ENCODE measurements at places on chromosomes 5 and 9. TPM values are rescaled to one million over a fixed set of nuclear protein-coding genes. Genes with fewer than 3 reads are reported as not detected.
A peak's percentile ranks its signal among the peaks of the same experiment; 100 is the strongest.

GRCh38 chr9:92185096-92185495 lies 69.9 kb upstream of the SPTLC1 start:
- no peak for DNase-seq

DNA sequence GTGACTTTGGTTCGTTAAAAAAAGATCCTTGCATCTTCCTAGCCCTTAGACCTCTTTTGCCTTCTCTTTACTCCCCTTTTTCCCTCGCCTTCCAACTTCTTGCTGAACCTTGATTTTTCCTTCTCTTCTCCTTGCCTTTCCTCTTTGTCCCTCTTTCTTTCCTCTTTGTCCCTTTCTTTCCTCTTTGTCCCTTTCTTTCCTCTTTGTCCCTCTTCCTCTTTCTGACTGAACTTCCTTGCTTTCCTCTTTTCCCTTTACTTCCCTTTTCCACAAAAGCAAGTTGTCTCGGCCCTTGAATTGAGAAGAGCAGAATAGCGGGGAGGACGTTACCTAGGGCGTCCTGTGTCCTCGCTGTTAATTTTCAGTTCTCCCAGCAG lies 1.4 kb upstream of the MLLT3 start:
- no peak for DNase-seq

DNA sequence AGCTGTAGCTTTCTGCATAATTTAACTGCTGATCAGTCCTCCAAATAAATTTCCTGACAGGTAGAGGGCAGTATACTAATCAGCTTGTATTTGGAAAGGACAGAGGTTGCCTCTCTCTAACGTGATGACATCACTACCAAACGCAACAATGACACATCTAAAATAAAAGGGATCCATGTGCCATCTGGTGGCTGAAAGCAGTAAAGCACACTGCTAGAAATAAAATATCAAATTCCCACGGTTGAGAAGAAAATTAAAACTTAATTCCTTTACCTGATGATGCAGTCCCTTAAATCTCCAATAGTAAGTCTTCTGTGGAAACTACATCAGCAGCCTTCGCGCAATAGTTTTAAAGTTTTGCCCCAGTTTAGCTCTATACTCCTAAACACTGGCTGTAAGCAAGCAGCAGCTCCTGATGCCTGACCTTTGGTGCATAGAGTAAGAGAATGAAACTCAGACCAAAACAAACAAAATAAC lies 54.5 kb downstream of the DIAPH1 start:
- DNase-seq = peak; percentile 49

GRCh38 chr9:2610985-2611384 lies 10.6 kb upstream of the VLDLR start:
- DNase-seq = no peak

GRCh38 chr5:144139586-144139985 lies 30.9 kb downstream of the YIPF5 start:
- no peak for DNase-seq

GRCh38 chr5:128586848-128587247 lies 48.8 kb upstream of the FBN2 start:
- no peak for DNase-seq

DNA sequence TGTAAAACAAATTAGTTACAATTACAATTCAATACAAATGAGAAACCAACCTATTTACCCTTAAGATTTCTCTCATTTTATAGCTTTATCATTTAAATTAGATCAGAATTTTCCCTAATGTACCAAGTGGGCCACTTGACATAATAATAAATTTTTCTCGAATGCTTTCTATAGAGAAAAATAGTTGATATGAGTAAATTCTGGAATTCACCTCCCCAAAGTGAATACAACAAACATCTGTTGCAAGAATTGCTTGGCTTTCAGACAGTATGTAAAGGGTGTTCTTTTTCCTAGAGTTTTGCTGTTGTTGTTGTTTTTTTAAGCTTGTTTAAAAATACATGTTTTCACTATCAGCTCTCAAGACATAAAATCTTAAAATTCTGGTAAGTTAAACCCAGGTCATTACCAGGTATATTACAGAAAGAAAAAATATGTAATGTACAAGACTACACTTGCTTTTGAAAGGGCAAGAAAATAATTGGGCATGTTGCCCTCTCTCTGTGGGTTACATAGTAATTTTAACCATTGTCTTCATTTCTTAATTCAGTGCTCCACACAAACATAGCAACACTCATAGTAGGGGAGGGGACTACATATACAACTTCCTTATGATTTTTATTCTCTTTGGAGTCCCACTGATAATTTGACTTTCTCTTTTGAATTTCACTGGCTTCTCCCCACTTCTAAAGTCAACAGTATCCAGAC lies 200.6 kb downstream of the ARL15 start:
- DNase-seq = no peak

DNA sequence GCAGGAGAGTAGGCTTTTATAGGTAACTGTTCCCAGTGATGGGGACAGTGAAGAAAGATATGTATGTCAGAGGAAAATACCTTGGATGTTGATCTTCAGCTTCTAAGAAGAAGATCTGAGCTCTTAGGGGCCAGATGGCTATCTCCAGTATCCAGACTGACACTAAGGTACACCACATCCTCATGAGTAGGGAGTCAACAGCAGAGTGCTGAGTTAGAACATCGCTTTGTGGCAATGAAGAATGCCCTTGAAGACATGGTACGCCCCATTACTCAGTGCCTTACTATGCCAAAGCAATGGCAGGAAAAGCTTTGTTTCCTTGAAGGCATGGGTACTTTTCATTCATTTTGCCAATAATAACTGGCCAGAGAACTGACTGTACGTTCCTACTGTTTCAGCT lies 263.7 kb downstream of the CEMIP2 start:
- no peak for DNase-seq

- DNase-seq = no peak
Measured at GRCh38 chr5:95941756-95942155, 19.9 kb downstream of the ELL2 start.

Gene NOXA1
- 1.2 TPM for total RNA-seq

DNA sequence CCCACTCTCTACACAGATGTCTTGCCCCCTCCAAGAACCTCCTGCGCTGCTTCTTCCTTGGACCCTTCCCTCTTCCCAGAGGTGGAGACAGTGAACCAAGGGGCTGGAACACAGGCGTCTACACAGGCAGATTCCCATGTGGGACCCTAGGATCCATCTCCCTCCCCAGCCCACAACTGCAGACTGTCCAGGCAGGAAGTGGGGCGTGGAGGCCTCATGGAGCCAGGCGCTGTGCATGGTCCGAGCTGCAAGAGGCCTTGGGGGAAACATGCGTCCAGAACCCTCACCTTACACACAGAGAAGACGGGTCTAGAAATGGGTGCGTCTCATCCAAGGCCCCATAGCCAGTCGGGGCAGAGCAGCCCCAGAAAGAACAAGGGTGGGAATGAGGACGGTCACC lies 117.5 kb downstream of the VAV2 start:
- no peak for DNase-seq

GRCh38 chr9:70409280-70409679 lies 5.2 kb downstream of the KLF9 start:
- DNase-seq = no peak

GRCh38 chr9:35114840-35115628 lies 628 bp downstream of the ATOSB start:
- no peak for DNase-seq

All from frontal cortex (tissue), 4 donors.